GDM1 (cell line): ENCODE measurements at places on chromosomes 5 and 9.

- DNase-seq, result peak; percentile 29
These were observed 71.9 kb downstream of the MVB12B start for GRCh38 chr9:126398403-126399058.

GRCh38 chr9:123072407-123072995 lies 39.0 kb downstream of the GPR21 start:
- DNase-seq, result no peak

GRCh38 chr5:132422720-132423437 lies 53.4 kb downstream of the SLC22A5 start:
- no peak for DNase-seq

GRCh38 chr5:73701566-73701965 lies 75.6 kb downstream of the ARHGEF28 start:
- no peak for DNase-seq

- DNase-seq, result no peak
These were observed at the start of gene C5orf58 for GRCh38 chr5:170232786-170233185. Gene C5orf58, plus strand, starts transcription at chr5:170232985. Its CDS starts 1,992 bp downstream, at chr5:170234977.

GRCh38 chr9:112310826-112311225 lies 22.6 kb downstream of the PTBP3 start:
- DNase-seq, result no peak

DNA sequence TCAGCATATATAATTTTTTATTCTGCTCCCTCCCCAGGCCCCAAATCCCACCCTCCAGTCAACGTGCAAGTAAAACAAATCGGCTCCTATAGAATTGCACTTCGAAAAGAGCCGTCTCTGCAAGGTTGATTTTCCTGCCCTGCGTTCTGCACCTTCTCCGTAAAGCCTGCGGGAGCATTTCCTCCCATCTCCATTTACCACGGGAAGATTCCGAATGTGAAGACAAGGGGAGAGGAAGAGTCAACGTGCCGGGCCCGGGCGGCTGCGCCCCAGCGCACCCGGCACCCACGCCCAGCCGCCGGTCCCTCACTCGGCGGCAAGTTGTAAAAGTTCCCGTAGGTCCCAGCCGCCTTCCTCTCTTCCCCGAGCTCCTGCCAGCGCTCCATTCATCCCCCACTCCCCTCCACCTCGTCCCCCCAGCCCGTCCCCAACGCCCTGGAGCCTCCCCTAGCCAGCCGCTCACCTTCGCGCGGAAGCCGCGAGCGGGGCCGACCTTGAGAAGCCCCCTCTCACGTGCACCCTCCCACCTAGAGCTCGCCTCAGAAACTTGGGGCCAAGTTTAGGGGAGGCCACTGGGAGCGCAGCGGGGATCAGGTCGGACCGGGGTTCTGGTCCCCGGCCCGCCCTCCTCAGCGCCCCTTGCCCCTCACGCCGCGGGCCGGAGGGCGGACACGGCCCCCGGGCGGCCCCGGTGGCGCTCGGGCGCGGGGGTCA lies 431 bp downstream of the BNC2 start:
- no peak for DNase-seq

DNA sequence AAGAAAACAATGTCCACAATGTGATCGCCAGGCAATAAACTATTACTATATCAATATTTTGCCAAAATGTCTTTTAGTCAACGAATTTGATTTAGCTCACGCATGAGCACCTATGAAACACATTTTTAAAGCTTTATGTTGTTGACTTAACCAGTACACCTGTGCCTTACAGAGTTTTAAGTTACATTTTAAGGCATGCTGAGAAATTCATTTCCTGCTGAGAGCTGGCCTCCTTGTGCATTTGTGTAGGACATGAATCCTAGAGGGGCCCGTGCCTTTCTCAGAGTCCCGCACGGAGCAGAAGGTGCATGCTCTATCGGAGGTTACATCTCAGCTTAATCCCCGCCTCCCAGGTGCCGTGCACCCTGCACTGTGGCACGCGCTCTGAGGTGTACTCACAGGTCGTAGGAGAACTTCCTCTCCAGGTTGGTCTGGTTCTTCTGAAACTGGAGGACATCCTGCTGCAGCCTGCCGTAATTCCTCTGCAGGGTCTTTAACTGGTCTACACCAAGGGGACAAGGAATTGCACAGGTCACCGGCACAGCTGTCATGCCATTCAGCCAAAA lies 53.2 kb downstream of the GOLM1 start:
- no peak for DNase-seq

DNA sequence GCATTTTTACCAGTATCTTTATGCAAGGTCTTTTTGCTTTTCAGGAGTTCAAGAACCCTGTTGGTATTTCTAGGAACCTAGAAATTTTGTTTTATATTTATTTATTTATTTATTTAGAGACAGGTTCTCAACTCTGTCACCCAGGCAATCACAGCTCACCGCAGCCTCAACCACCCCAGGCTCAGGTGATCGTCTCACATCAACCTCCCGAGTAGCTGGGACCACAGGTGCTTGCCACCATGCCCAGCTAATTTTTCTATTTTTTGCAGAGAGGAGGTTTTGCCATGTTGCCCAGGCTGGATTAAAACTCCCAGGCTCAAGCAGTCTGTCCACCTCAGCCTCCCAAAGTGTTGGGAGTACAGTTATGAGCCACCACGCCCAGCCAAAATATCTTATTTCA lies 32.9 kb downstream of the LHX6 start:
- no peak for DNase-seq

DNA sequence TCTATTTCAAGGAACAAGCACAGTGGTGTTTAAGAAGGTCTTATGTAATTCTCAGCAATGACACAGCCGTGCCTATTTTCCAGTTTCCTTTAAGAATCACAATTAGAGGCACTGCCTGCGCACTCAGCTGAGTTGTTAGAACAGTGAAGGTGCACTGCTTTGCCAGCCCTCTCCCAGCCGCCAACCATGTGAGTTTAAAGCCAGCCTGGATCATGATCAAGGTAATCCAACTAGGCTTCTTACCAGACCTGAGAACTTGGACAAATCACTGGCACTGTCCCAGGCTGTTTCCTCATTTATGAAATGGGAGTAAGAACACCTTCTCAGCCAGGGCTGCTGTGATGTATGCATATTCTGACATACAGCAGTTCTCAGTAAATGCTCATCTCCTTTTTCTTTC lies 99.6 kb downstream of the ASTN2 start:
- DNase-seq, result no peak
